Activated CD4-positive, CD25-positive, alpha-beta regulatory T cell (primary cell): ENCODE measurements at places on chromosomes 2 and 18.
A peak's percentile ranks its signal among the peaks of the same experiment; 100 is the strongest.

- no peak for DNase-seq
Observed at GRCh38 chr2:161017780-161018470, 142.3 kb upstream of the TANK start.

- DNase-seq: no peak
Observed at GRCh38 chr18:76498064-76498463, 3.0 kb upstream of the ZNF516 start.

DNA sequence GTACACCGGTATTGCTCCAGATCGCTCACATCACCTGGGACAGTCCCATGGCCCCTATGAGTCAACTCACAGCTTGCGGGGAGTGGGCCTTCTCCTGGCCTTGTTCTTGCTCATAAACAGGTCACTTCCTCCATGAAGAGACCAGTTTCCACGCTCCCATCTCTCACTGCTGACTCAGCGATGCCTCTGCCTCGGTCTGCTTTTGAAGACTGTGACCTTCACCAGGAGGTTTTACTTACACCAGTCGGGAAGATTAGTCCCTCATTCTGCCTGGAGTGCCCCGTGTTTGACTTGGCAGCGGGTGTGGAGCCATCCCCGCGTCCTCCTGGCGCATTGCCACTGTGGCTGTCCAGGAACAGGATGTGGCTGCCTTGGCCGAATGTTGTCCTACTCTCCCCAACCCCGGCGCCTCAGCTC lies 159.8 kb downstream of the RHBDD1 start:
- no peak for DNase-seq

DNA sequence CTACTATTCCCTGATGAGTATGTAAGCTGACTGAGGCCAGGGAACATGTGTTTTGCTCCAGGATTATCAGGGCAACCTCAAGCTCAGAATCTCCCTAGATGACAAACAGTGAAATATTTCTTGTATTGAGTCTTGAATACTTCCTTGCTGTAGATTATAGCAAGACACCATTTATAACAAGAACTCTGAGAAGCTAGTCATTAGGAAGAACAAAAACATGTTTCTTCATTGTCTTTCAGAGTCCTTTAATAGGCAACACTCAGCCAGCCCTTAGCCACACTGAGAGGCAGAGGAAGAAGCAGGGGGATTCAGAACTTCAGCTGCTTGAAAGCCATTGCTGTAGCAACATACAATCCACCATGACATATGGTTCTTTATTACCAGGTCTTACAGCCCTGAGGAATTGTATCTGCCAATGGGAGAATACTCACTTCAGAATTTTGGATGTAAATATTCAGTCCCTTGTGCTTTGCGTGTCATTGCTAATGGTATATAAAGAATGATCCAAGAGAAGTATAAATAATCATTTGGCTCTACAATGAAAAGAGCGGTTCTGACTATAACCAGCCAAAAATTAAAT lies 117.5 kb upstream of the NCKAP5 start:
- DNase-seq: no peak

GRCh38 chr2:437756-438393 lies 150.0 kb upstream of the ALKAL2 start:
- peak; percentile 29 for DNase-seq

GRCh38 chr2:126778561-126779501 lies 119.9 kb upstream of the TEX51 start:
- no peak for DNase-seq

GRCh38 chr2:47656715-47657600 lies 126.0 kb upstream of the MSH6 start:
- no peak for DNase-seq

DNA sequence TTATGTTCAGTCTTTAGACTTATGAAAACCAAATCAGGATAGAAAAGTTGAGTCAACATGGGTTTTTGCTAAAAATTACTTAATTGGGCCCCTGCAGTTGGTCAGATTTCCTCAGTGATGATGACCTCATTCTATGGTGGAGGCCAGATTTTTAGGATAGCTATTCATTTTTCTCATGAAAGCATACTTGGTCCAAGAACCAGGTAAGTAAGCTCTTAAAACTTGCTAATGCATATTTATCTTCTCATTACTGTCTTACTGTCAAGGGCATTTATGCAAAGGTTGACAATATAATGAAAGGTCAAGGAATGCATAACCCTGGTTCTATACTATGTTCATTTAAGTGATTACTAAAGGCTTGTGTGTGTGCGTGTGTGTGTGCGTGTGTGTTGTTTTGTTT lies 650.6 kb downstream of the SATB2 start:
- no peak for DNase-seq

DNA sequence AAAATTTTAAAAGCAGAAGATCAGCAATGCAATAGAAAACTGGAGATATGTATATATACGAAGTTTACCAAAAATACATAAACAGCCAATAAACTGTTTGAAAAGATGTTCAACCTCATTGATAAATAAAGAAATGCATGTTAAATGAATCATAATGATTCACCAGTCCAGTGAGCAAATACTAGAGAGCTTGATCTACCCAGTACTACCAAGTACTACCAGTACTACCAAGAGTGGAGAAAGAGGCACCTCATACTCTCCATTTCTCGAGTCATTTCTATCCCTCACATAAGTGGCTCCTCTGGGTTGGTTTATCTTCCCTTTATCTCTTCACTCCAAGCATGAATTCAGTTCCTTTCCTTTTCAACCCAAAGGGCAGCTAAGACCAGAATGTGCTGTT lies 138.9 kb downstream of the MREG start:
- no peak for DNase-seq

GRCh38 chr2:118049816-118050140 lies 35.9 kb upstream of the CCDC93 start:
- no peak for DNase-seq

GRCh38 chr18:51726614-51727013 lies 529.1 kb upstream of the MEX3C start:
- no peak for DNase-seq

GRCh38 chr18:51603111-51603510 lies 405.6 kb upstream of the MEX3C start:
- DNase-seq: no peak

DNA sequence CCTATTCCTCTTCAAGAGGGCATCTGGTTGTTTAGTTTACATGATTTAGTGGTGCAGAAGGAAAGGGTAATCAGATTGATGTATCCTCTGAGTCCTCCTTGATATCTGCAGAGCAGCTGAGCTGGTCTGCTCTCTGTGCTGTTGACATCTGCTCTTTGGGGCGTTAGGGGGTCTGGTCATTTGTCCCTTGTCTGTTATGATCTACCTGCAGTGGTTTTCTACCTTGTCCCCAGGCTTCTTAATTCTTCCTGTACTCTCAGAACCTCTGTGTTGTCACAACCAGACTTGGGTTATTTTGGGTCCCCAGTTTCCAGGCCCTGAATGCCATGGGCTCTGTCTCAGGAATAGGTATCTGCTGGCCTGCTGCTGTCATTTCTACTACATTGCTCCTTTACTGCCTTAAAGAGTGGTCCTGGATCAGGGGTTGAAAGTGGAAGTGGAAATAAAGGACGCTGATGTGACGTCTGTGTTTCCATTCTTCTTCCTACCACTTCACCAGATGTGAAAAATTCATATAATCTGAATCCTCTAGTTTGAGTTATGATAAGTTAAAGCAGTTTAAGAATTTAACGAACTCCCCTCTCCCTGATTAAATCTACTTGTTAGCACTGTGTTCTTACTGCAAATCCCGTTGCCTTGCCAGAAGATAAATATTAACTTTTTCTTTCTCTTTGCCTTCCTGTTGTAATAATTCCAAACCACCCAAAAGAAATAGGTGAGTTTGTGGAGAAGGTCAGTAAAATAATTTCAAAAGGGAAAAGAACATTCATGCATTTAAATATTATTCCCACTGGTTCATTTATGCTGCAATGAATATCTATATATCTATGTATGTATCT lies 16.6 kb upstream of the CPS1 start:
- no peak for DNase-seq

- DNase-seq: no peak
Observed at GRCh38 chr2:98769114-98769476, 38.2 kb upstream of the MGAT4A start.

DNA sequence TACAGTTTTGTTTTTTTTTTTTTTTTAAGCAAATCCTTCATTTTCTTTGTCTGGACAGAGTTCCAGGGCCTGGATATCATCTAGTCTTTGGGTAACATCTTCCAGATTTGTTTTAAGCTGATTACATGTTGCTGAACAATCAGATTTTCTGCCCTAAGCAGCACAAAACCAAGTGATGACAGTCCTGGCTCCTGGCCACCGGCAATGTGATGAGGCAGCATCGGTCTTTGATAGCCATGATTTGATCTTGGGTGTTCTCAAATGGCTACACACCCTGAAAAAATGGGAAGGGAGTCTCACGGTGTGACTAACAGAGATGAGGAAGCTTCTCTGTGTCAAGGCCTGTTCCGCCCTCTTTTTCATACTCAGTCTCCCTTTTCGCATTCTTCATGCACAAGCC lies 708.6 kb upstream of the ZEB2 start:
- no peak for DNase-seq

DNA sequence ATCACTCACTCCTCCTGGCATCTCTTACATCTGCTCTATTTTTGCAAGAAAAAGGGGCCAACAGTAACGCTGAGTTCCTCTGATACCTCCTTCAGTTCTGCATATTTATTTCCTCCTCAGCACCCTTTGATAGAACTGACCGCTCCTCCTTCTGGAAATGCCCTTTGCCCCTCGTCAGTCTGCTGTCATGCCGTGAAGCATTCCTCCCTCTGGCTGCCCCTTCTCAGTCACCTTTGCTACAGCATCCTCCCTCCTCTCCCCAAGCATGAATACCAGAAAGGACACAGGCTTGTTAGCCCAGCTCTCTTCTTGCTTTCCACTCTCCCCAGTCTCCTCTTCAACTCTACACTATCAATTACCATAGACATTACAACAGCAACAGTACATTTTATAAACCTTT lies 135.4 kb downstream of the NBAS start:
- no peak for DNase-seq

DNA sequence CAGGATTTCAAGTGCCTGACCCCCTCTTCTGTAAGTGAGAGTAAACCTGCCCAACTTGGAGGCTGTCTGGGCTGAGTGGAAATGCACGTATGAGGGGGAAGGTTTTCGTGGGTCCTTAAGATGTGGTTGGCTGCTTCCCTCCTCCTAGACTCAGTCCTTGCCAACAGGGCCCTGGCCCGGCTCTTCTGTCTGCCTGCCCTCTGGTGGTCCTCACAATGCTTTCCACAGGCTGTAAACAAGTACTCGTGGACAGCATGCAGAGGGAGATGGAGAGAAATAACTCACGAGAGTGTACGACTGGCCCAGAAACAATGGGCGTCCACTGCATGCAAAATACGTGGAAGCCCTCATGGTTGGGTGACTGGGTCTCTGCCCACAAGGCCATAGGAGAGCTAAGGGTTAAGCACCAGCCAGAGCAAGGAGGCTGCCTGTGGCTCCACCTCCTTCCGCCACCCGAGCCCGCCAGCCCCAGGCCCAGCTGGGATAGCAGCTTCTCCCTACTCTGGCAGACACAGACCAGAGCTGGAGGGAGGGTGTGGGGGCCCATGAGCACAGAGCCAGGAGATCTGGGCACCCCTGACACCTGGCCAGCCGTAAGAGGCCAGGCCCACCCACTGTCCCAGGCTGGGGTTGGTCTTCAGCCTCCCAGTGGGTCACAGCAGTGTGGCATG lies 17.0 kb upstream of the ARHGEF4 start:
- DNase-seq: no peak

DNA sequence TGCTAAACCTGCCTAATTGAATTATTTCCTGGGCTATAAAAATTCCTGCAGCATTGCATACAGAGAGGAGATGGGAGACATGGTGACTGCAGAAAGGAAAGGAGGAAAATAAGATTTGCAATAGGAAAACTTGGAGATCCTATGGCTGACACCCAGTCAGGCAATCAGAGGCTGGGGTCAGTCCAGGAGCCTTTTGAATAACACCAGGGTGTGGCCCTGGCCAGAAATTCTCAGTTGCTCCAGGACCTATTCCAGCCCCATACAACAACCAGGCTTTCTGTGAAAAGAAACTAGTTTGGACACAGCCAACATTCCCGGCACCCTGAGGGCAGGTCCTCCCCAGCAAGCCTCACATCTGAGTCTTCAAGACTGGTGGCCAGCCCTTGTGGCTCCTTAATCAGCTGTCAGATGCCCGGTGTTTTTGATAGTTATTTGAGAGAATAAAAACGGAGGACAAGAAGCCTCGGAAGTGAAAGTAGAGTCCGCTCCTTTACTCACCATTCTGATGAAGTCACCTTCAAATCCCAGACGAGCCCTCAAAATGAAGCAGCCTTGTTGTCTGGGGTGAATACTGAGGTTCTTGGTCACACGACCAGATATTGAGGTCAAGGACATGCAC lies 31.1 kb upstream of the GMCL1 start:
- no peak for DNase-seq

- no peak for DNase-seq
Observed at GRCh38 chr18:57073501-57074187, 73.2 kb upstream of the BOD1L2 start.

- DNase-seq: no peak
Observed at GRCh38 chr2:39571111-39571731, 94.5 kb upstream of the TMEM178A start.

DNA sequence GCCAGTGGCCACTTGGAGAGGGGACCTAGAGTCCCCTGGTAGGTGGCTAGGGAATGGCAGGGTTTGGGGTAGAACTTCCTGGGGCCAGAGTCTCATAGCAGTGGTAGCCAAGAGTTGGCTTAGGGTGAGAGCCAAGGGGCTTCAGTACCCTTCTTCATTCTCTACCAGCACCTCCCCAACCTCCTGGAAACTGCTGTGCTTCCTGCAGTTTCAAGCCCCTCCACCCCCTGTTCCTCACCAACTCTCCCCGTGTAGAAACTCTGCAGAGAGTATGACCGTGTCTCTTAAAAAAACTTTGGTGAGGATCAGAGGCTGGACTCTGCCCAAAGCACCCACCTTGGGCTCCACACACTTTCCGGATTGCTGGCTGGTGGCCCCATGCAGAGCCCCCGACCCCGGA lies 159.6 kb downstream of the MSH2 start:
- no peak for DNase-seq

- DNase-seq: no peak
Observed at GRCh38 chr18:73742957-73743356, 404.7 kb downstream of the FBXO15 start.

DNA sequence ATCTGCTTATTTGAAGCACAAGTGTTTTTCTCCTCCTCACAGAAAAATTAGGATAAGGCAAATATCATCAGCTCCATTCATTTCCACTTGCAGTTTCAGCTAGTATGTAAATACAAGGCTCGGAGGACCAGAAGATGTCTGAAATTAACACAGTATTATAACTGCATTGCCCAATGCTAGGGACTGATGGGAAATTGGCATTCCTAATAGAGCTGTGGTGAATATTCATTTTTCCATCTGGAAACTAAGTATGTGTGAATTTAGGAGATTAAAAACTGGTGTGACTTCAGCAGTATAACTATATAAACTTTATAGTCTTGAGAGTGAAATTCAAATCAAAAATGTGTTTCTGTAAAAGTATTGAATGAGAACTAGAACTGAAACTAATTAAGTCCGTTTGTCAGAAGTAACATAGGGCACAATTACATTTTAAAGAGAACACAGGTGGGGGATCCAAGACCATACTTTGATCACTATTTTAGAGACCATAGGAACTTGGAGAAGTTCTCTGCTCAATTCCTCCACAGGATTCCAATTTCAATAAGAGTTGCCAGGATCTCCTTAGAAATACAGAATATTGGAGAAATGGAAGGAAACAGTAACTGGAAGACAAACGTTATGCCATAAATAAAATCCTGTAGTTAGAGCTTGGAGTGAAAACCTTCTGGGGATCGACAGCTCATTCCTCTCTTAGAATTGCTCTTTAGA lies 12.1 kb upstream of the ITGA6 start:
- DNase-seq: no peak
